ENCODE measurements at places on chromosomes 2 and 18. TPM values are rescaled to one million over a fixed set of nuclear protein-coding genes. Genes with fewer than 3 reads are reported as not detected.

- DNase-seq: no peak
- no peak overlapping the region for H3K4me3 ChIP-seq
- H3K27me3 ChIP-seq: peaks cover 5% of the 10 kb centered on the region
- no peaks in the 10 kb centered on the region for H3K36me3 ChIP-seq
- no peak overlapping the region for H3K27ac ChIP-seq
- peaks cover 15% of the 10 kb centered on the region for H3K4me1 ChIP-seq
Observed at GRCh38 chr18:48790869-48791635, 159.7 kb downstream of the SMAD7 start.

GRCh38 chr2:71360434-71360975 is 28.9 kb downstream of the ZNF638 start:
- H3K27ac ChIP-seq: no peak overlapping the region
- H3K27me3 ChIP-seq: no peaks in the 10 kb centered on the region
- no peak overlapping the region for H3K4me3 ChIP-seq

DNA sequence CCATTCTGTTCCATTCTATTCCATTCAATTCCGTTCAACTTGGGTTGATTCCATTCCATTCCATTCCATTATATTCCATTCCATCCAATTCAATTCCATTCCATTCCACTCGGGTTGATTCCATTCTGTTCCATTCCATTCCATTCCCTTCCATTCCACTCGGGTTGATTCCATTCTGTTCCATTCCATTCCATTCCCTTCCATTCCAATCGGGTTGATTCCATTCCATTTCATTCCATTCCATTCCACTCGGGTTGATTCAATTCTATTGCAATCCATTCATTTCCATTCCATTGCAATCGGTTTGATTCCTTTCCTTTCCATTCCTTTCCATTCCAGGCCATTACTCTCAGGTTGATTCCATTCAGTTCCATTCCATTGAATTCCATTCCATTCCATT is 1138.4 kb downstream of the RPIA start:
- DNase-seq: no peak
- H3K27me3 ChIP-seq: no peaks in the 10 kb centered on the region
- H3K27ac ChIP-seq: no peak overlapping the region

GRCh38 chr18:65227970-65228369 is 522.8 kb upstream of the CDH7 start:
- no peaks in the 10 kb centered on the region for H3K4me1 ChIP-seq
- H3K27ac ChIP-seq: no peak overlapping the region
- H3K36me3 ChIP-seq: no peaks in the 10 kb centered on the region
- H3K27me3 ChIP-seq: no peaks in the 10 kb centered on the region

- peaks cover 7% of the 10 kb centered on the region for H3K36me3 ChIP-seq
- peaks cover 24% of the 10 kb centered on the region for H3K4me1 ChIP-seq
- H3K27me3 ChIP-seq: no peaks in the 10 kb centered on the region
- H3K4me3 ChIP-seq: no peak overlapping the region
Observed at GRCh38 chr2:191670076-191670475, 7.9 kb upstream of the NABP1 start.

DNA sequence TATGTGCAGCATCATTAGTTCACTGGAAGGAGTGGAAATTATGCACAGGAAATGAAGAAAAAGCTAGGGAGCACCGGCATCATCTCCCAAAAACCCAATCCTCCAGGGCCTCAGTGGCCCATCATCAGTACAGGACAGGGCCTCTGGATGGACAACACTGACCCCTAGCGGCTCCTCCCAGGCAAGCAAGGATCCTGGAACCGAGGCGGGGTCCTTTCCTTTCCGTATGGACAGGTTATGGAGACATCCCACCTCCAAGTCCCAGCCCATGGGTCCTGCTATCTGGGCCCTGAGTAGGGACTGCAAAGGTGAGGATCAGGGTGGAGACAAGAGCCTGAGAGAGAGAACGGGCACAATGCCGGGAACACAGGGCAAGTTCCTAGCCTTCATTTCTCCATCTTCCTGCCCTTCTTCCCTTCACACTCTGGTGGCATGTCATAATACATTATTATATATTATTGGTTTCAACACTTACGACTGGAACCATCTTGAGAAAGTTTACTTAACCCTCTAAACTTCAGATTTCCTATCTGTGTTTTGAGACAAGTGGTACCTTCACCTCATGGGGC is 68.2 kb downstream of the ZNF516 start:
- H3K27ac ChIP-seq: no peak overlapping the region
- H3K36me3 ChIP-seq: no peaks in the 10 kb centered on the region
- no peaks in the 10 kb centered on the region for H3K27me3 ChIP-seq
- no peaks in the 10 kb centered on the region for H3K4me1 ChIP-seq
- H3K4me3 ChIP-seq: no peak overlapping the region

DNA sequence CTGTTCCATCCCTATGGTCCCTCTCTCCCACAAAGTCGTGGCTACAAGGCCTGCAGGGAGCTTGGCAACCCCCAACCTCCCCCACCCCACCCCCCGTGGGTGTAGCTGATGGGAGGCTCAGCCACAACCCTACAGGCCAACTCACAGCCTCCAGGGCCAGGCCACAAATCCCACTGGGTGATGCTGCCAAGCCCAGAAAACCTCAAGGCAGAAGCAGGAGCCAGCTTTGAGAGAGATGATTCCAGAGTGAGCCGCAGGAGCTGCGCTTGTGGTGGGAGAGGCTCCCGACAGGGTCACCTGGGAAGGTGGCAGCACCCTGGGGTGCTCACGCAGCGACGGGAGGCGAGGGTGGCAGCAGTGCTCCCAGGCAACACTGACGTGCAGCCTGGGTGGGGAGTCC is 44.8 kb downstream of the ADCY3 start:
- H3K4me3 ChIP-seq: no peak overlapping the region
- no peak for DNase-seq
- H3K36me3 ChIP-seq: peaks cover 8% of the 10 kb centered on the region
- no peak overlapping the region for H3K27ac ChIP-seq
- no peaks in the 10 kb centered on the region for H3K27me3 ChIP-seq

DNA sequence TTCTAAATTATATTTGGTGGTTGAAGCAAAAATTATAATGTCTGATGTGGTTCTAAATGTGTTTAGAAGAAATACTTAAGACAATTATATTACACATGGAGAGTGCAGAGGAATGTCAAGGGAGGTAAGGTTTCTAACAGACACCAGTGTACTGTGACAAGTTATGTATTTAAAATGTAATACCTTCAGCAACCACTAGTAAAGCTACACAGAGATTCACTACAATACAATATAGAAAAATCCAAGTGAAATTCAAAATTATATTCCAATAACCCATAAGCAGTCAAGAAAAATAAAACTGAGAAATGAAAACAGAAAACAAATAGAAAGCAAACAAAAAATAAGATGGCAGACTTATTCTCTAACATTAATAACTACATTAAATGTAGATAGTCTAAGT is 249.5 kb upstream of the KLHL14 start:
- no peaks in the 10 kb centered on the region for H3K36me3 ChIP-seq
- H3K4me1 ChIP-seq: no peaks in the 10 kb centered on the region
- no peak overlapping the region for H3K4me3 ChIP-seq
- no peaks in the 10 kb centered on the region for H3K27me3 ChIP-seq

DNA sequence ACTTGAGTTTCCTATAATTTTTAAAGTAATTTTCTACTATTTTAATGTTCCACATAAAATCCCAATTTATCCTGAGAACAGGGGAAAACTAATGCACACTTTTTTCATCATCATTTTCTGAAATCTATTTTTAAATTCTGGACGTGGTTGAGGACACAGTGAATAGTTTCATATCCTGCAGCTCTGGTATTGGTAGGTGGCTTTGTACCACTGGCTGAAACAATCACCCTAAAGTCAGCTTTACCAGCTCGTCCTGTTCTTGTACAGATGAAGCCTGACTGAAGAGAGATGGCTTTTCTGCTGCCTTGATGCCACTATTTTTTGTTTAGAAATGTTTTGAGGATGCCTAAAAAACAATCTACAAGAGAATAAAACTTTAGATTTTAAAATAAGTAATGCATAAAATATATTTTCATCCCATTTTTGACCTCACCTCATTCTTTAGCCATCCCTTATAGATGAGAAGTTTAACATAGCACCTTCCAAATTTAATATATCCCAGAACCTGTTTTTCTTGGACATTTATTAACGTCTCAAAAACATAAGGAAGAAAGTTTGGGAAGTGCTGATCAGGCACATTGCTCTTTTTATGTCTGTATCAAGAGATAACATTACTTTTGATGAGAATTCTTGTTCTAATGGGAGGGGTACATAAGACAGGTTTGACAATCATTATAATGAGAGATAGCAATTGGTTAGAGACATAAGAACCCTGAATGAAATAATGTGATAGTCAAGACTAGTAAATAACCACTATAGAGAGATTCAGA is 80.9 kb downstream of the GALNT1 start:
- peaks cover 30% of the 10 kb centered on the region for H3K36me3 ChIP-seq
- H3K4me3 ChIP-seq: no peak overlapping the region
- no peak for DNase-seq
- H3K27me3 ChIP-seq: no peaks in the 10 kb centered on the region

DNA sequence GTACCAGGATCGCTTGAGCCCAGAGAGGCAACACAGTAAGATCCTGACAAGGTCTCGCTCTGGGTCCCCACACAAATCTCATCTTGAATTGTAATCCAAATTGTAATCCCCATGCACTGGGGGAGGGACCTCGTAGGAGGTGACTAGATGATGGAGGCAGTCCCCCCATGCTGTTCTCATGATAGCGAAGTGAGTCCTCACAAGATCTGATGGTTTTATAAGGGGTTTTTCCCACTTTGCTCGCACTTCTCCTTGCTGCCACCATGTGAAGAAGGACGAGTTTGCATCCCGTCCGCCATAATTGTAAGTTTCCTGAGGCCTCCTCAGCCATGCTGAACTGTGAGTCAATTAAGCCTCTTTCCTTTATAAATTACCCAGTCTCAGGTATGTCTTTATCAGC is 46.0 kb upstream of the SERTAD2 start:
- no peaks in the 10 kb centered on the region for H3K27me3 ChIP-seq
- peak overlapping the region; percentile 72 for H3K27ac ChIP-seq
- peak; percentile 24 for DNase-seq
- H3K4me1 ChIP-seq: peaks cover 54% of the 10 kb centered on the region
- peaks cover 10% of the 10 kb centered on the region for H3K36me3 ChIP-seq
- peak overlapping the region; percentile 16 for H3K4me3 ChIP-seq

Gene PHOSPHO2
- total RNA-seq: 2.8 TPM

Gene COLEC11
- total RNA-seq: not detected

Gene PTPRN
- total RNA-seq: 0.33 TPM

Gene REG3A
- total RNA-seq: not detected

All from activated CD4-positive, alpha-beta memory T cell treated with anti-CD3 and anti-CD28 coated beads, Interleukin-2, amount 10 ng/mL, durations not matched to agents 7 days and 5 days (primary cell).